Kidney glomerular epithelial cell (primary cell): ENCODE measurements at places on chromosomes 1 and 21.

- no peak for DNase-seq
Measured at GRCh38 chr21:44919913-44920693, 596 bp downstream of the ITGB2 start.

- DNase-seq = peak; percentile 91
Measured at GRCh38 chr1:209652873-209653401, 712 bp upstream of the LAMB3 start.

- DNase-seq = peak; percentile 67
Measured at GRCh38 chr1:95041491-95042165, 31.1 kb downstream of the ALG14 start.

DNA sequence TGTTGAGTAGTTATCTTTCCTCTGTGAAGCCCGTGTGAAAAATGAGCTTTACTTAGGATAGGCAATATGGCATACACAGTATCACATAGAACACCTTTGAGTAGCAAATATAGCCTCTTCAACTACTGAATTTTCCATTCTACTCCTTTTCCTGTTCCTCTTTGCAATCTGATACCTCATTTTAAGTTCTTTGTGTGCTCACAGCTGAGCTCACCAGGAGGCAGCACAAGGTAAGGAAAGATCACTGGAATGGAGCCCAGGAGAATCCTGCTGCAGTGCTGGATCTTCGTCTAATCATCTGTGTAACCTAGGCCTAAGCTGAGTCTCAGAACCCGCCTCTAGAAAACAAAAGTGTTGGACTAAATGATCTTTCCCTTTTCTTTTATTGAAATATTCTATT lies 171.0 kb downstream of the LRRC40 start:
- DNase-seq = peak; percentile 10

- DNase-seq = no peak
Measured at GRCh38 chr1:59315529-59316463, 18.9 kb downstream of the FGGY start.

- no peak for DNase-seq
Measured at GRCh38 chr21:44692798-44693512, 4.0 kb upstream of the KRTAP10-12 start.

DNA sequence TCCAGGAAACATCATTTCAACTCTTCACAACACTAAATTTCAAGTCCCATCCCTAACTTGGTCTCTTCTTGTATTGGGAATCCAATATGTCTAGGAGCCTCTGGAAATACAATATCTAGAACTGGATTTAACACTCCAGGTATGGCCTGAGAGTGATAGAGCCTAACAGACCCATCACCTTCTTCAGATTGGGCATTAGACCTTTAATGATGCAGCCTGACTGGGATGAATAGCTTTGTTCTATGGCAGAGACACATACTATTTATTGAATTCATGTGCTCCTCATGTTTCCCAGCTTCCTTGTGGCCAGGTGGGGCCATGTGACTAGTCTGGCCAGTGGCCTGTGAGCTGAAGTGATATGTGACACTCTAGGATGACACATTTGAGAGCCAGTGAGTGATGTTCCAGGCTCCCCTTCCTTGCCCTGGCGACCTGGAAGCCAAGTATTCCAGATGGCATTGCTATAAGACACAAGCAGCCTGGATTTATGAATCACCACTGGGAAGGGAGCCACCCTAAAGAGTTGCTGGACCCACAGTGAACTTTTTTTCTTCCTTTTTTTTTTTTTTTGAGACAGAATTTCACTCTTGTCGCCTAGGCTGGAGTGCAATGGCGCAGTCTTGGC lies 31.0 kb upstream of the POU3F1 start:
- no peak for DNase-seq

- no peak for DNase-seq
Measured at GRCh38 chr21:35987475-35987874, 72.9 kb downstream of the SETD4 start.

DNA sequence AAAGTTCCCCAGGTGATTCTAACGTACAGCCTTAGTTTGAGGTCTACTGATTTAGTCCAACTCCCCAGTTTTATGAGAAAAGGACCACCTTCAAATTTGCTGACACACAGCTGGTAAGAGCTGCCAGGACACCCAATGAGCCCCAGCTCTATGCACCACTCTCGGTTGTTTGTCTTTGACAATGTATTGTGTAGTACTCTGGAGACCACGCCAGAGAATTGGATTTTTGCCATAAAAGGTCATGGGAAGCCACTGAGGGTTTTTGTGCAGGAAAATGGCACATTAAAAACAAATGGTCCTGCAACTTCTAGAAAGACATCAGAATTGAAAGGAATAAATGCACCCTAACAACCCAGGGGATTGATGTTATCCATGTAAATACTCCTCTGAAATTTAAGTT lies 7.1 kb upstream of the IER5 start:
- no peak for DNase-seq

- DNase-seq = no peak
Measured at GRCh38 chr1:46285730-46286477, 17.5 kb downstream of the LRRC41 start.

DNA sequence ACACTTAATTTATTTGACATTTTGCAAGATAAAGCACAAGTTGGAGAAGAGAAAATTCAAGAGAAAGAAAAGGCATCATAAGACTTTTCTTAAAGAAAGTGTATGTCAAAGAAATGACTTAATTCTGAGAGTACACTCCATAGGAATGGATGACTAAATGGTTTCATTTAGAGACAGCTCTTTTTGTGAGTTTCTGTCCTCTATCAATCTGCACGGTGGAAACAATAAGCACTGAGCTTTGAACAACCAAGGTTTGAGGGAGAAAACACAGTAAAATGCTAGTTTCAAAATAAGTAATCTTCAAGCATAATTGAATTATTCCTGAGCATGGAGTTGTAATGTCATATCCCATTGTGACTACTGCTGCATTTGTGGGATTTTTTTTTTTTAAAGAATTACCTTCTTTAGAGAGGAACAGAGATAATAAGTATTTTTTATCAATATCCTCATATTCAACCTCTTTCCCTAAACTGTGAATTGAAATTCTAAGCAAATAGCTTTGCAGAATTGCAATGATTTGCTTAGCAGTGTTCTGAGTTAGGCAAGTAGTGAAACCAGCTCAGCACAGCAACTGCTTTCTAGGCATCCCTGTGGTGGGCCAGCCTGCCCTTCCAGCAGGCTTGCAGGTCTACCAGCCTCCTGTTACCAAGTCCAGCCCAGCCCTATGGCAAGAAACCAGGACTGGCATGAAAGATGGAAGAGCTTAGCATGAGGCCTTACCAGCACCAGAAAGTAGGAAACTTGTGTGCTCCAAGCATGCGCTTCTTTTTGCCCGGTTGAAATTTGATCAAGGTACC lies 38.2 kb downstream of the KCNJ6 start:
- no peak for DNase-seq

DNA sequence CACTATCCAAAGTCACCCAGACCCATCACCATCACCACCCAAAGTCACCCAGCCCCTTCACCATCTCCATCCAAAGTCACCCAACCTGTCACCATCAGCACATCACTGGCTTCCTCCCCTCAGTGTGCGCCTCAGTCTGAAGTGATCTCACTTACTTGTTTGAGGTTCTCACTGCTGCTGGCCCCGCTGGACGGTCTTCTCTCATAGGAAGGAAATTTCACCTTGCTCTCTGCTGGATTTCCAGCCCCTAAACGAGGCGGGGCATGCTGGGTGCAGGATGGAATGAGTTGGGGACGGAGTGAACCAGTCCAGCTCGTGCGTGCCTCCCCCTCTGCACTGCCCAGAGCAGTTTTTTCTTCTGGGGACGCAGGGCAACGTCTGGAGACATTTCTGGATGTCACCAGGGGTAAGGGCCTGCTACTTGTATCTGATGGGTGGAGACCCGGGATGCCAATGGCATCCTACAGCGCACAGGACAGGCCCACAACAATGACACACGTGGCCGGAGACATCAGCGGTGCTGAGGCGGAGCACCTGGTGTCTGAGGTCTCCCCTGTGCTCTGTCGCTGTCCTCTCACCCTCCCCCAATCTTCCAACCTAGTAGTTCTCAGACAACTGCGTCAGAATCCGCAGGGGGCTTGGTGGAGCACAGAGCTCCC lies 38.6 kb downstream of the PDE9A start:
- DNase-seq = no peak

GRCh38 chr21:18369115-18369514 lies 34.5 kb downstream of the TMPRSS15 start:
- peak; percentile 21 for DNase-seq

GRCh38 chr1:222706815-222707214 lies 5.5 kb downstream of the AIDA start:
- no peak for DNase-seq

DNA sequence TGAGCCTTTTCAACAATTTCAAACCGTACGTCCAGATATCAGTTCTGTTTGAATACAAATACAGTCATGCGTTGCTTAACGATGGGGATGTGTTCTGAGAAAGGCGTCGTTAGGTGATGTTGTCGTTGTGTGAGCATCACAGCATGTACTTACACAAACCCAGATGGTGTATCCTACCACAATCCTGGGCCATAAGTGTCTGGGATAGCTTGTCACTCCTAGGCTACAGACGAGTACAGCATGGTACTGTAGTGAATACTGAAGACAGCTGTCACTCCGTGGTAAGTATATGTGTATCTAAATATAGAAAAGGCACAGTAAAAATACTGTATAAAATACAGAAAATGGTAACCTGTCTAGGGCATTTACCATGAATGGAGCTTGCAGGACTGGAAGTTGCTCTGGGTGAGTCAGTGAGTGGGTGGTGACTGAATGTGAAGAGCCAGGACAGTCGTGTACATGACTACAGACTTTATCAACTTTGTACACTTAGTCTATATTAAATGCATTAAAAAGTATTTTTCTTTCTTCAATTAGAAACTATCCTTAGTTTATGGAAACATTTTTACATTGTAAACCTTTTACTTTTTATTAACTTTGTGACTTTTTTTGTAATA lies 10.5 kb upstream of the OR2W3 start:
- no peak for DNase-seq

DNA sequence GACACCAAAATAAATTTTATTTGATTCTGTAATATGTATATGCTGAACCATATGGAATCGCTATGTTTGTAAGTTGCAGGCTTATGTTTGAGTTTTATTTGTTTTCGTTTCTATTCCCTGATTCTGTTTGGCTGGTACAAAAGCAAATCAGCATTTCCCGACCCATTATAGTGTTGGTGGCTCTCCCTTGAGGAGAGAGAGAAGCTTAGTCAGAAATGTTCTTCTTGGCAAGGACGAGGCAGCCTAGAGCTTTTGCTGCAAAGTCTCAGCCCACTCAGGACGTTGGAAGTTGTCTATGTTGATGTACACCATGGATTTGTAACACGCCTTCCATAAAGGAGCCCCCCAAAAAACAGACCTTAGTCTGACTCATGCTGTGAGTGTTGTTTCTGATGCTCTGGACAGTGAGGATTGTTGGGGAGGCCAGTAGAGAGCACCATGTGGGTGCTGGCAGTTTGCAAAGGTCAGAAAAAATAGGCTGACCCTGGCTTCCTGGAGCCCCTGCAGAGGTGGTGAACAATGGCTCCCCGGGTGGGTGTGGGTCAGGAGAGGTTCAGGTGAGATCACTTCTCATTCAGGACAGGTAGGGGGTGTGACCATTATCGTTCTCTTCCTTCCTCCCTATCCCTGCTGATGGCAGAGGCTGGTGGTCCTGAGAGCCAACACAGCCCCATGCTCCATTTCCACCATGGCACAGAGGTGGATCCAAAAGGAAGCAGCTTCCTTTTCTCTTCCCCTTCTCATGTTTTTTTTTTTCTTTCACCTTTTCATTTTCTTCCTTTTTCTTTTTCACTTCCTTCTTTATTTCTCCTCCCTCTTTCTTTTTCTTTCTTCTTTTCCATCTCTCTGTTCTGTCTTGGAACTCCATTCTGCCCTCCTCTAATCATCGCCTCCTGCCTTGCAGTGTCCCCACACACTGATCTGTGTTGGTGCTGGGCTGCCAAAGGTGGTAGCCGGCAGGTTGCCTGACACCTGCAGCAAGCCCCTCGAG lies 84.4 kb upstream of the CNTN2 start:
- DNase-seq = no peak

DNA sequence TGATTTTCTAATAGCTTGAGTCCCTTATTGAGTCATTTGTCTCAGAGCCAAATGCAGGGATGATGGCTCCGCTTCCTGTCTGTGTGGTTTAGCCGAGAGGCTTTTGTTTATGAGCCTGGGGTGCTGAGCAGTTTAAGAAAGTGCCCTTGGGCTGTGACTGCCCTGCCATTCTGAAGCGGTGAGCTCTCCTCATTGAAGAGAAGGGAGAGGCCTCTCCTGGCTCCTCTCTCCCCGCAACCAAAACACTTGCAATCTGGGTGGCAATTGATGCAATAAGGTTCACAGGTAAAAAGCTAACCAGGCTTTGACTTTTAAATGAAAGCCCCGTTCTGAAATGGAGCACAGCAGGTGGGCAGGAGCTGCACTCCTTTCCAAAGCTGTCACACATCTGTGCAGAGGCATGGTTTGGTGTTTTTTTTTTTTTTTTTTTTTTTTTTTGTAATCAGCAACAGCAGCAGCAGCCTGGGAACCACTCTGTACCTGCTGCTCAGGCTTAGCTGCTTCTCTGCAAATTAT lies 403.7 kb downstream of the SIPA1L2 start:
- peak; percentile 19 for DNase-seq

DNA sequence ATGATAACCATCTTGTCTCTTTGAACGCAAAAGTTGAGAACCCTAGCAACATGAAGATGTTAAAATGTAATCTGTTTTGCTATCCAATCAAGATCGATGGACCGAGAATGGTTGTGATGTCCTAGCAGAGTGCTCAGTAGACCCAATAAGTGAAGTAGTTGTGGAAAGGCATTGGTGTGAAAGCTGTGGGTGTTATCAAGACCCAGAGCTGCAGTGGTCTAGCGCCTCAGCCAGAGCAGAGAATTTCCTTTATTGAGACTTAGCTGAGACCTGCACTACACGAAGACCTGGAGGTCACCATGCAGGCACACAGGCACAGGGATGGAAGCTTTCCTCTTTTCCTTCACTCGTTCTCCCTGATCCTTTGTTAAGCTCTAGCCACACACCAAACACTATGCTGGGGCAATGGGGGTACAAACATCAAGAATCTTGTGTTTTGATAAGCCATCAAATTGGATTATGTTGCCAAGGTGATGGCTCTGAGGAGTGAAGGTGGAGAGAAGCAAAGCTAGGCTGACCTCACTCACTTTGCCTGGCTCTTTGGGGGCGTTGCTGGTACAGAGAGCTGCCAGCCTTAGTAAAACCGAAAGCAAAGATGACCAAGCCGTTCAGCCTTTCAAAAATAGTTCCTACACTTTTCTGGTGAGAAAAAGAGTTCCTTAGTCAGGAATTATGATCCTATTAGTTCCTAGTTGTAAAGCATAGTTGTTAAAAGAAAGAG lies 24.1 kb downstream of the METTL13 start:
- peak; percentile 33 for DNase-seq

- peak; percentile 53 for DNase-seq
Measured at GRCh38 chr1:28359592-28360239, 9.8 kb upstream of the PHACTR4 start.
